Hematopoietic multipotent progenitor cell treated with erythropoietin and hydrocortisone succinate and interleukin-3 and kit ligand, for 8 days (in vitro differentiated cells): ENCODE measurements at places on chromosomes 3 and 15.

- DNase-seq, result peak; percentile 43
Observed at GRCh38 chr3:42605546-42606173, 5.2 kb downstream of the NKTR start.

DNA sequence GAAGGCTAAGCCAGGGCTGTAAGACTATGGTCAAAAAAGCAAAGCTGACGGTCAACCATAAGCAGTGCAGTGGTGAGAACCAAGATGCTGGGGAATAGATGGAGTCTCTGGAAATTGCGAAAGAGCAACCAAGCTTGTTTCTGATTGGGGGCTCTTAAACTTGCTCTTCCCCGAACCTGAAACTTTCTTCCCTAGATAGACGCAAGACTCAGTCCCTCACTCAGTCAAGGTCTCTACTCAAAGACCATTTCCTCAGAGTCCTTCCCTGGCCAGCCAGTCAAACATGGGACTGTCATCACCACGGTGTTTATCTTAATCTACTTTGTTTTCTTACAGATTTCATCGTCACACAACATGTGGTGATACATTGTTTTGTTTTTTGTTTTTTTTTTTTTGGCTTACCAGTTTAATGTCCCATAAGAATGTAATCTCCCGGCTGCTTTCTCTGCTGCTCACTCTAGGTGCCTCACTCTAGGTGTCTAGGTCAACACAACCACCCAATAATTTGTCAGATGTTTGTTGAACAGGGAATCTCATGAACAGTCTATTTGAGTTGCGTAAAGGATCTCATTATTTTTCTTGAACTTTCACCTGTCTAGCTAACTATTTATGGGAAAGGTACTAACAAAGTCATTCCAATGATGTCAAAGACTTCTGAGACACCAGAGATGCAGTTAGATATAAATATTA, 495.4 kb downstream of the FOXP1 start:
- no peak for DNase-seq

- no peak for DNase-seq
Observed at GRCh38 chr3:52004906-52005395, 9.3 kb upstream of the RPL29 start.

GRCh38 chr3:124329723-124330122, 337.8 kb upstream of the ROPN1 start:
- no peak for DNase-seq

DNA sequence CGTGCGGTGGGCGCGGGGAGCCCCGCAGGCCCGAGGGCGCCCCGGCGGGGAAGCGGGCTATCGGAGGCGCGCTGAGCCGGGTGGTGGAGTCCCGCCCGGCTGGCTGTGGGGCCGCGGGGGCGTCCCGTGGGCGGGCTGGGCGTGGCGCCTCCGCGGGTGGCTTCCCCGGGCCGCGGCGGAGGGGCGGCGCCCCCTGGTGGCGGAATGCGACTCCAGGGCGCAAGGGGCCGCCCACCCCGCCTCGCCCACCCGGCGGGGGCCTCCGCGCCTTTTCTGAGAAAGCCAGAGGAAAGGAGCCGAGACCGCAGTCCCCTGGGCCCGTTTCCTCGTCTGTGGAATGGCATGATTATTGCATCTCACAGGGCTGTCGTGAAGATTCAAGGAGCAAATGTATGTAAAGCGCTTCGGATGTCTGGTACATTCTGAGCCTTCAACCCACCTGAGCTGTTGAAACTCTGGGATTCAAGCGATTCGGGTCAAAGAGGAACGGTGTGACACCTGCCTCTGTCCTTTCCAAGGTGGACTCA, 31.9 kb upstream of the RAB6B start:
- DNase-seq, result peak; percentile 58

DNA sequence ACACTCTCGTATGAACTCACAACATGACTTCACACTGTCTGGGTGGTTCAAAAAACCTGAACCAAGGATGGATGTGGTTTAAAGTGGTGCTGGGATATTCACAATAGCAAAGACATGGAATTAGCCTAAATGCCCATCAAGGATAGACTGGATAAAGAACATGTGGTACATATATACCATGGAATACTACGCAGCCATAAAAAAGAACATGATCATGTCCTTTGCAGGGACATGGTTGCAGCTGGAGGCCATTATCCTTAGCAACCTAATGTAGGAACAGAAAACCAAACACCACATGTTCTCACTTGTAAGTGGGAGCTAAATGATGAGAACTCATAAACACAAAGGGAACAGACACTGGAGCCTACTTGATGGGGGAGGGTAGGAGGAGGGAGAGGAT, 3.3 kb upstream of the PRSS50 start:
- DNase-seq, result no peak

DNA sequence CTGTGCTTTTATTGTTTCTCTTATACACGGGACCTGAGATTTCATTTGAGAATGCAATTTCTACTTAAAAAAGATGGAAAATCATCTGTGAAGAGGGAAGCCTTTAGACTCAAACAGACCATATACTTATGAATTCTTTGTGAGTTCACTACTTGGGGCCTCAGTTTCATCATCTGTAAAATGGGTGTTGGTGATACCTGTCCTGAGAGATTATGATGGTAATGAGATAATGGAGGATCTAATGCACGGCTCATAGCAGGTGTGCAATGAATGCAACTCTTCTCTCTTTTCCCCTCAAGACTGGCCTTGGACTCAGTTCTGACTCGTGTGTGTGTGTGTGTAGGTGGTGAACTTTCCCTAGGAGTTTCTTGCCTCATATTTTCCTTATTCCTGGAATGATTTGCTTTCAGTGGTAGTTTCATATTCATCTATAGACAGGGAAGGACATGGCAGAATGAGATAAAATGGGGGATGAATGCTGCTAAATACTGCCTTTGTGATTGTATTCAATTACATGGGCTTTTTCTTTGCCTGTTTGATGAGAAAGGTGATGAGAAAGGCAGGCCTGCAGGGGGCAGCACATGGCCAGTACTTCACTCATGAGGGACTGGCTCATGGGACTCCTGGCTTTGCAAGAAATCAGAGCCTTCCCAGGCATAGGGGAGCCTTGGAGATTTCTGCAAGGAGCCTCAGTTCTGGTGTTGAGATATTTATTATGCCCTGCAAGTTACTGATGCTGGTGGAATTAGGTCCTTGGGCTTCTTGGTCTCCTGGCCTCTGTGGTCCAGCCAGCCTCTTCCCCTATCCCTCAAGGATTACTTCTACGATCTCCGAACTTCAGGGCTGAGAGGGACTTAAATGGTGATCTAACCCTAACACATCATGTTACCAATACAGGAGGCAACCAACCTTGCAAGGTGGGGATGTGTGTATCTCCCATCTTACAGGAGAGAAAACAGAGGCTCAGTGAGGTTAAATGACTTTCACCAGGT, 70.7 kb downstream of the RPLP1 start:
- peak; percentile 70 for DNase-seq

GRCh38 chr3:5140230-5140621, 18.1 kb downstream of the ARL8B start:
- DNase-seq, result no peak

DNA sequence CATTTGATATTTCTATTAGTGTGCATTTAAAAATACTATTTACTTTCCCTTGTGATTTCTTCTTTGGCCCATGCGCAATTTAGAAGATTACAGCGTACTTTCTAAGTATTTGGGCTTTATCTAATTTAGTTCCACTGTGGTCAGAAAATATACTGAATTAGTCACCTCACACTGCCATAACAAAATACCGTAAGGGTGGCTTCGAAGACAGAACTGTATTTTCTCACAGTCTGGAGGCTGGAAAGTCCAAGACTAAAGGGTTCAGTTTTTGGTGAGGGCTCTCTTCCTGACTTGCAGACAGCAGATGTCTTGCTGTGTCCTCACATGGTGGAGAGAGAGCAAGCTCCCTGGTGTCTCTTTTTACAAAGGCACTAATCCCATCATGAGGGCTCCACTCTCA, 286.2 kb downstream of the ADAMTSL3 start:
- DNase-seq, result no peak

GRCh38 chr3:133880886-133881455, 14.7 kb downstream of the RAB6B start:
- DNase-seq, result no peak

DNA sequence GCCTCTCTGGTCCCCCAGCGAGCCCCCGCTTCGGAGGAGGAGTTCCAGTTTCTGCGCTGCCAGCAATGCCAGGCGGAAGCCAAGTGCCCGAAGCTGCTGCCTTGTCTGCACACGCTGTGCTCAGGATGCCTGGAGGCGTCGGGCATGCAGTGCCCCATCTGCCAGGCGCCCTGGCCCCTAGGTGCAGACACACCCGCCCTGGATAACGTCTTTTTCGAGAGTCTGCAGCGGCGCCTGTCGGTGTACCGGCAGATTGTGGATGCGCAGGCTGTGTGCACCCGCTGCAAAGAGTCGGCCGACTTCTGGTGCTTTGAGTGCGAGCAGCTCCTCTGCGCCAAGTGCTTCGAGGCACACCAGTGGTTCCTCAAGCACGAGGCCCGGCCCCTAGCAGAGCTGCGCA, 3.5 kb downstream of the PML start:
- no peak for DNase-seq
